ENCODE measurements at places on chromosomes 3 and 15. TPM values are rescaled to one million over a fixed set of nuclear protein-coding genes. Genes with fewer than 3 reads are reported as not detected.

DNA sequence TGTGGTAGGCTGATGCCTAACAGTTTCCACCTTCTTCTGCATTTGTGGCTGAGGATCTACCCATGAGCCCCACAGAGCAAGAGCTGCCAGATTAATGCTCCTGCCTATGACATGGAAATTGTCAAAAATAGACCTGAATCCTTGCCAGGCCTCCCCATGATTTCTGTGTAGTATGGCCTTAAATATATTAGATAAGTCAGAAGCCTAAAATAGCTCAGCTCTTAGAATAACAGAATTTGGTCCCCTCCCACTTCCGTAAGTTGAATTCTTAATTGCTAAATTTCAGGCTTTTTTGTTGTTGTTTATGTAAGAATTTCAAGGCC lies 129.0 kb downstream of the SERPINI1 start:
- no peak for DNase-seq

EHHADH gene
- 12.2 TPM for polyA plus RNA-seq

DNA sequence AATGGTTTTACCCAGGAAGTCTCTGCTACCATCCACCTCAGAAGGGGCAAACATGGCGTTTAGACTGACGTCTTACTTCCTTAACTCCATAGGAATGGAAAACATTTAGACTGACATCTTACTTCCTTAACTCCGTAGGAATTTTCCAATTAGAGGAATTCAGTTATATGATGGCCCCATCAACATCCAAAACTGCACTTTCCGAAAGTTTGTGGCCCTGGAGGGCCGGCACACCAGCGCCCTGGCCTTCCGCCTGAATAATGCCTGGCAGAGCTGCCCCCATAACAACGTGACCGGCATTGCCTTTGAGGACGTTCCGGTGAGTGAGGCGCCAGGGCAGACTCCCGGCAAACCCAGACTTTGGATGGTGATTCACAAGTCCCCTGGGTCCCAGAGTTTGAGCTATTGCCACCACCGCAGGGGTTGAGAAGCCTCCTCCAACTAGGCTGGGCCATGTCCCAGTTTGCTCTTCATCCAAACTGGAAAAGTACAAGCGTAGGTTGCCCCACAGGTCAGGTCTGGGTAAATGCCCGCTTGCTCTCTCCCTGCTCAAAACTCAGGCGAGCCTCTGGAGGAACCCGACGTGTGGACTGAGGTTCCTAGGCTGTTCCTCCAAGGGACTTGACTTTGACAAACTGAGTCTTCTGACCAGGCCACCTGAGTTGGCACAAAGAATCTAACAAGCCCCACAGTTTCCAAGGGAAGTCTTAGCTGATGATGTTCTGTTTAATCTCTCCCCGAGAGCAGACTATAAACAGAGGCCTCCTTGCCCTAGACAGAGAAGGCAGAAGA lies 57.7 kb downstream of the MESD start:
- DNase-seq = no peak

DNA sequence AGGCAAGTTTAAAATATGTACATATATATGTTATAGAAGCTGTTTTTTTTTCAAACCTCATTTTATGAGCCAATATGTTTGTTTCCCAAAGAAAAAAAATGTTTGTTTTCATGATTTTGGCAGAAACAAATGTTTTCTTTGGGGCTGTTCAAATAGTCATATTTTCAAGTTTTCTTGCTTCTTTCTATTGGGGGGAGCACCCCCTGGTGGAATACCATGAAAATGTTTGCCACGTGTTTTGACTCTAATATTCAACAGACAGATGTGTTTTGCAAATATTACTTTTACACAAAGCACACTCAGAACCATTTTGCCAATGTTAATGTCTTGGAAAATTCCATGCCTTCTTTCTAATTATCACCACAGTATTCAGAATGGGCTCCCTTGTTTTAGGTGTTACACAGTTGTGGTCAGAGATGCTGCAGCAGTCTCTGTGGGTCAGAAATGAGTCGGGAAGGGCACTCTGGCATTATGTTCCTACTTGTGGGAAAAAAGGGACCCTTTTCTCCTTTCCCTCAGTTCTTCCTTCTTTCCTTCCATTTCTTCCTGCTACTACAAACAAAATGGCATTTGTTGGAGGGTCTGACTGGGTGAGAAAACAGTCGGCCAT lies 817.0 kb downstream of the TUSC7 start:
- peak; percentile 48 for DNase-seq

- DNase-seq = no peak
Measured at GRCh38 chr3:137409584-137409983, 354.5 kb upstream of the SOX14 start.

WDR49 gene
- polyA plus RNA-seq = 0.03 TPM

- peak; percentile 42 for DNase-seq
Measured at GRCh38 chr3:29282427-29283230, 1.8 kb downstream of the RBMS3 start.

GRCh38 chr3:66411474-66411873 lies 89.3 kb downstream of the LRIG1 start:
- DNase-seq = no peak

SGO1 gene
- 2.2 TPM for polyA plus RNA-seq

AADACL2 gene
- not detected for polyA plus RNA-seq

DNA sequence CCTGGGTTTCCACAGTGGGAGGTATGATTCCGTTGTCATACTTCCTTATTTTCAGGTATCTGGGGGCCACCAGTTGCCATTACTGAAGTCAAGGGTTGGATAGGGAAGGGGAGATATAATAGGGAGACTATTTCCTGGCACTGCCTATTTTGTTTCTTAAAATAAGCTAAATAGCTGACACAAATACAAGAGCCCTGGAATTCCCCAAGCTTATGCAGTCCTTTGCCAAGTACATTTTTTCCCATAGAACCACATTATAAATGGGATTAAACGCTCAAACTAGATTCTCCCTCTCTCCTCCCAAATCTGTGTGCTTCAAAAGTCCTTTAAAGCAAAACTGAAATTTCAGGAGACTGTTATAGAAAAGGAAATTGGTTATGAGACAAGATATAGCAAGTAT lies 68.7 kb downstream of the AP4E1 start:
- no peak for DNase-seq

SUSD5 gene
- 0.27 TPM for polyA plus RNA-seq

GRCh38 chr3:24315356-24315755 lies 179.3 kb downstream of the THRB start:
- no peak for DNase-seq

FANCD2OS gene
- polyA plus RNA-seq = not detected

HCN4 gene
- polyA plus RNA-seq = 0.13 TPM

HTR3E gene
- polyA plus RNA-seq = 0.06 TPM

DNA sequence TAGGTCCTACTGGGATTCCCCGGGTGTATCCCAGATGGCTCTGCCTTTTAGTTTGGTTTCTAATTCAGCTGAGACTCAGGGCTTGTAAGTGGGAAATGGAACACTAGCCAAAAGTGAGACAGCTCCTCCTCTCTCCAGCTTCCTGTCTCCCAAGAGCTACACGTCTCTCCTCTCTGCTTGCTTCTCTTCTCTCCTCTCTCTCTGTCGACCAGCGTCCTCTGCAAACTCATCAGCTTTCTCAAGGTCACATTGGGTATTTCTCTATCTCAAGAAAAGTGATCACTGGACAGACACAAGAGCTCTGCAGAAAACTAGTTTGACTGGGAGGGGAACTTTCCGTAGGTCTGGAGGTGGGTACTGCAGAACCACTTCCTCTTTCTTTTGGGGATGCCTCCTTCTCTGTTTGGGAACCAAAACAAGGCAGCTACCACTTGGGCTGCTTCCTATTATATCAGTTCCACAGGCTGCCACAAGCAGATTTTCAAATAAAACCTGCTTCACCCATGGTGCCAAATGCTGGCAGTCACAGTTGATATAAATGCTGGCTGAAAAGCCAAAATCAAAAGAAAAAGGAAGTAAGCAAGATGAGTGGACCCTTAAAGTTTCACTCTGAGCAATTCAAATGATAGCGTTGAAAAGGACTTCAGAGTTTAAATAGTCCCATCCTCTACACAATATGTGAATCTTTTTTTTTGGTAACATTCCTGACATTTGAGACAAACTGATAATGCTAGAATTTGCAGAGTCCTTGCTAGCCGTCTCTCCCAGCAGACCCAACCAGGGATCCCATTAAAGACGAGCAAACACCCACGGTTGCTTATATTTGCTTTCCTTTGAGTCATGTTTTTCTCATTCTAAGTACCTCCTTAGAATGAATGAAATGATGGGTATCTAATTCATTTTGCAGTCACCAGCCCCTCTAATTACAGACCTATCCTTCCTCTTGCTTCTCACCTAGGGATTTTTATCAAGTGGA lies 7.2 kb upstream of the DYNC1LI1 start:
- no peak for DNase-seq

SLC12A1 gene
- polyA plus RNA-seq = not detected

FAM107A gene
- polyA plus RNA-seq = 1.0 TPM

KBTBD13 gene
- polyA plus RNA-seq = not detected

POTEB2 gene
- not detected for polyA plus RNA-seq

GRCh38 chr3:10770547-10770946 lies 45.5 kb upstream of the SLC6A11 start:
- no peak for DNase-seq

DNA sequence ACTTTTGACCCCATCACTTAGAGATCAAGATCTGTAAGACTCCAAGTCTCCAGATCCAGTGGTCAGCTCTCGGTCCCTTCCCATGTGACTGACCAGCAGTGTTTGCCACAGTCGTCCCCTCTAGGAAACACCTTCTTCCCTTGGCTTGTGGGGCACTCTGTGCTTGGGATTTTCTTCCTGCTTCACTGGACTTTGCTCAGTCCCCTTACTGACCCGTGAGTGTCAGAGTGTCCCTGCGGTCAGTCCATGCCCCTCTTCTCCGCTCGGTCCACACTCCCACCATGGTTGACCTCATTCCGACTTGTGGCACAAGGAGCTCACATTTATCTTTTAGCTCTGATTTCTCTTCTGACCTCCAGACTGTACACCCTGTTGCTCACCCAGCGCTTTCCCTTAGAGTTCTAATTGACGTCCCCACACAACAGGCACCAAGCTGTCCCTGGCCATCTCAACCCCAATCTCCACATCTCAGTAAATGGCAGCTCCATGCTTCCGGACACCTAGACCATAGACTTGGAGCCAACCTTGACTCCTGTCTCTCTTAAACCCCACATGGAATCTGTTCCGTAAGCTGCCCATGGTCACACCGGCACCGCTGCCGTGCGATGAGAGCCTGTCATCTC lies 67.9 kb downstream of the APBA2 start:
- DNase-seq = no peak

GRCh38 chr15:61500951-61501620 lies 272.0 kb upstream of the RORA start:
- DNase-seq = no peak

DNA sequence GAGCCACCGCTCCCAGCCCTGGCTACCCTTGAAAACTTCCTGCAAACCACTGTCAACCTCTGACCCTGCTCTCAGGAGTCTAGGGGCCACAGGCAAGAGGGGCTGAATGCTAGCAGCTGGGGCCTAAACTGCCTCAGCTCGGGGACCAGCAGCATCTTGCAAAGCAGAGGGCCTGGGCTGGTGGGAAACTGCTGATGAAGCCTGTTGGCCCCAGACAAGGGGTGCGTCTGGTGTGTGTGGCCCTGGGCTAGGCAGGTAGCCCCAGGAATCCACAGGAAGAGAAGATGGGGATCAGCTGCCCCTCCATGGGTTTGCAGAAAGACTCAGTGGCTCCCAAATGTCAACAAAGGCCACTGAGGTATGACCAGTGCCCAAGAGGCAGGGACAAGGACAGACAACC lies 8.2 kb upstream of the POLG start:
- DNase-seq = no peak

GRCh38 chr15:96766366-96766765 lies 435.9 kb downstream of the NR2F2 start:
- DNase-seq = no peak

ARF4 gene
- polyA plus RNA-seq = 200 TPM

DNA sequence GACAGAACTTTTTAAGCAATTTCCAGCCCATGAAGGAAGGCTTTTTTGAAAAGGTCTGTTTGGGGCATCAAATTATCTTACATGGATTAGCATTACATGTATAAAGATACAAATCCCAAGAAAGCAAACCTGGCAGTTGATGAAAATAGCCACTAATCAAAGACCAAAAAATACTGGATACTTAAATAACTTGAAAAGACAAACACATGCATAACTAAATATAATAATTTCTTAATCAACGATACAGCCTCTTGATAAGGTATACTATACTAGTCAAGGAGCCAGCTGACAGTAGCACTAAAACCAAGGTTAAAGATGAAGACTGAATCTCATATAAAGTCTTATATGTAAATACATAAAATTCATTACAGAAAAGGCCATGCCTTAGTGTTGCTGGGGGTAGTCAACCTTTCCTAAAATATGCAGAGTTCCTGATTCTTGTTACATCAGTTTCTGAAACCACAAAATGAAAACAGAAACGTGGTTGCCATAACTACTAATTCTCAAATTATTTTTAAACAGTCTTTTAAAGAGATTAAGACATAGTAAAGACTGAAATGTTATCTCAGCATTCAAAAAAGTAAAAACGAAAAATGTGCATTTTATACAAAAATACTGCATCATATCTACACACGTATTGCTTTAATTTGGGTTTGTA lies 2.0 kb downstream of the ANKRD28 start:
- DNase-seq = no peak

GRCh38 chr15:64164436-64164835 lies 1.6 kb upstream of the PPIB start:
- DNase-seq = no peak

CHST2 gene
- polyA plus RNA-seq = not detected

HES1 gene
- 53.5 TPM for polyA plus RNA-seq

- no peak for DNase-seq
Measured at GRCh38 chr3:66796343-66796742, 201.8 kb upstream of the KBTBD8 start.

DNA sequence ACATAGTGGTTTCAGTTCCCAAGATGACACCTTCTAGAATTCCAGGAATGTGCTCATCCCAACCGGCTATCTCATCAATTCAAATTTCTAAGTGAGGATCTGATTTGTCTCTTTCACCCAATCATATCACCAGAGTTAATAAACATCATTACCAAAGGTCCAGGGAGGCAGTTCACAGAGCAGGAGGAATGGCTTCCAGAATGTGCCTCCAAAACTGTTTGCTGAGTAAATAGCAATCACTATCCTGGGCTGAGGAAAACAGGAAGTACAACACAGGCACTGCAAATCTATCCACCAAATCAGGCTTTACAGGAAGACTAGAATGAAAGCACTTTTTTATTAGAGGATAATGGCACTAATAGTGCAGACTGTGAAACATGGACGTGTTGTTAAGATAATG lies 61.5 kb downstream of the OSBPL10 start:
- no peak for DNase-seq

- no peak for DNase-seq
Measured at GRCh38 chr15:90138071-90138833, 36.0 kb upstream of the IDH2 start.

DNA sequence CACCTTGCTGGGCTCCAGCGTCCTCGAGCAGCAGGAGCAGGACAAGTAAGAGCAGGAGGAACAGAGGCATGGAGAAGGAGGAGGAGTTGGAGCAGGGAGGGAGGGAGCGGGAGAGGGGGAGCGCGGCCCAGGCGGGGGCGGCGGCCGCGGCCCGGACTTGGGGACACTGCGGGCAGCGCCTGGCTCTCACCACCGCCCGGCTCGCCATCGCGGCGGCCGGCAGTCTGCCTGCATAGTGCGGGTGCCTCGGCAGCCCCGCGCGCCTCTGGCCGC lies 440 bp downstream of the DCBLD2 start:
- peak; percentile 35 for DNase-seq

MOBP gene
- 0.37 TPM for polyA plus RNA-seq

GRCh38 chr3:172397716-172398405 lies 50.4 kb downstream of the GHSR start:
- DNase-seq = peak; percentile 2
